Skin of body (tissue), 3 donors: ENCODE measurements at places on chromosomes 2 and 18.

GRCh38 chr2:166831930-166832329, 56.4 kb upstream of the XIRP2 start:
- no peak for DNase-seq

DNA sequence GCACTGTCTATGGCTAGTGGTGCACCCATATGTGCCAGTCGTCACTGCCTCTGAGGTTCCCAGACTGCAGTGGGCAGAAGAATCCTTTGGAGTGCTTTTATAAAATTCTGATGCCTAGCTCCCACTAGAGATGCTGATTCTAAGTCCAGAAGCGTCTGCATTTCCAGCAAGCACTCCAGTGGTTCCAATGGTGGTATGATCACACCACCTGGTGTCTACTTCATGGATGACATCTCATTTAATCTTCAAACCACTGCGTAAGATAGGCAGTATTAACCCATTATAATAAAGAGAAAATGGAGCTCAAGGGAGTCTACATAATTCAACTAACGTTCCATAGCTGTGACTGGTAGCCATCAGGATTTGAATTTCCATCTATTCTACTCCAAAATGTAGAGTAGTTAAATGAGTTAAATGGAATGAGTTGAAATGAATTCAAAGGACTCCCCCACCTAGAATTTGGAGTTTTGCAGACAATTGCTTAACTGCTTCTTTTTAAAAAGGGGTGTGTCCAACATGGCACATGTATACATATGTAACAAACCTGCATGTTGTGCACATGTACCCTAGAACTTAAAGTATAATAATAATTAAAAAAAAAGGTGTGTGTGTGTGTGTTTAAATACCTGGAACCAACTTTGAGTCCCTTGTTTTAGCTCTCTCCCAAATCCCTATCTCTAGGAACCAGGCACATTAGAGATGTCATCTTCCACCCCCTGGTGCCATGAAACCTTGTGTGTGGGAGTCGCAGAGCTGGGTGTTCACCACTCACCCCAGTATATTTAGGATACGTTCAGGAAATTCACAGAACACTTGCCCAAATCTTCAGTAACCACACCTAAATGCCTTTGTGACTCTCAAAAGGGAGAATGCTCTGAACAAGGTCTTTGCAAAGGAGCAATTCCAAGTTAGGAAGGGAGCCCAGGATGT, 14.1 kb downstream of the LAMA3 start:
- DNase-seq, result no peak

- DNase-seq, result no peak
Measured at GRCh38 chr2:142694282-142694681, 183.2 kb upstream of the KYNU start.

- peak; percentile 73 for DNase-seq
Measured at GRCh38 chr2:173434762-173435569, 80.3 kb downstream of the CDCA7 start.

GRCh38 chr2:181052523-181052891, 72.1 kb downstream of the UBE2E3 start:
- DNase-seq, result no peak

GRCh38 chr2:37698931-37699481, 27.6 kb upstream of the CDC42EP3 start:
- DNase-seq, result no peak

DNA sequence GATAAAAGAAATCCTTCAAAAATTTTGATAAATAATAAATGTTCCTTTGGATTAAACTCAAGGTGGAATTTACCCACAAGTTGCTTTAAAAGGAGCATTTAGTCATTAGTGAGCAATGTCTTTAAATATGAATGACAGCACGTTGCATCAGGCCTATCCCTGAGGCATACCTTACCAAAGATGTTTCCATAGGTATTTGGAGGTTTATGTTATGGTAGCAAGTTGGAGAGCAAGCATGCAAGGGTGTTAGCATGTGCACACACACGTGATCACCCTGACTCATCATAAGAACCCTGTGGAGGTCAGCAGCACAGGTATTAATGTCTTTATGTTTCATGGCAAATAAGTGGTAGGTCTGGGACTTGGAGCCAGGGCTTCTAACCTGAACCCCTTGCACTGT, 159.9 kb downstream of the ACTR3 start:
- no peak for DNase-seq

DNA sequence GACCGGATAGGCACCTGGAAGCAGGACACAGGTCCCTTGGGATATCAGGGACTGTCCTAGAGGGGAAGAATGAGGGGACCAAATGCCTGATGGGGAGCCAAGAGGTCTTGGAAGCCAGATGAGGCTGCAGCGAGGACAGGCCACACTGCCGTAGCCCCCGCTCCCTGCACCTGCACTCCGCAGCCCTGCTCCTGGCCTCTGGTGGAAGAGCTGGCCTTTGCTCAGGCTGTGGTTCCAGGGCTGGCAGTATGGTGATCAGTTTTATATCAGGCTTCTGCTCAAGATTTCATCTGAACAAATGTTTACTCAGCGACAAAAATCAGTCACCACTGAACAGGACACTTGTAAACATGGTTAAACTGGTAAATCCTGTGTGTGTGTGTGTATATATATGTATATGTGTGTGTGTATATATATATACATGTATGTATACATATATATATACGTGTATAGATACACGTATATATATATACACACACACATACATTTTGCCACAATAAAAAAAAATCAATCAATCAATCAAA, 52.5 kb upstream of the TAF1B start:
- no peak for DNase-seq

DNA sequence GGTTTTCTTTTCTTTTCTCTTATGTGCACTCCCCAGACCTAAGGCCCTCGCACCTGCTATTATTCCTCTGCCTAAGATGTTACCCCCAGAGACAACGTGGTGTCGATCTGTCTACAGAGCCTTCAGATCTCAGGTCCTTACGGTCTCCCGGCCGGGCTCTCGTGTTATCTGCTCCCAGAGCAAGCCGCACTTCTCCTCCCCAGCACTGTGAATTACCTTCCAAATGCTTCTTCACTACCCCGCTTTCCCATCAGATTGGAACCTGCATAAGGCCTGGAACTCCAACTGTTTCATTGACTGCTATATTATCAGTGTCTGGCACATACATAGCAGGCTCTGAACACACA, 71.2 kb upstream of the ODC1 start:
- no peak for DNase-seq

GRCh38 chr2:26033270-26033817, 540 bp upstream of the RAB10 start:
- peak; percentile 81 for DNase-seq

GRCh38 chr2:147100406-147101035, 744.3 kb upstream of the ACVR2A start:
- DNase-seq, result no peak

DNA sequence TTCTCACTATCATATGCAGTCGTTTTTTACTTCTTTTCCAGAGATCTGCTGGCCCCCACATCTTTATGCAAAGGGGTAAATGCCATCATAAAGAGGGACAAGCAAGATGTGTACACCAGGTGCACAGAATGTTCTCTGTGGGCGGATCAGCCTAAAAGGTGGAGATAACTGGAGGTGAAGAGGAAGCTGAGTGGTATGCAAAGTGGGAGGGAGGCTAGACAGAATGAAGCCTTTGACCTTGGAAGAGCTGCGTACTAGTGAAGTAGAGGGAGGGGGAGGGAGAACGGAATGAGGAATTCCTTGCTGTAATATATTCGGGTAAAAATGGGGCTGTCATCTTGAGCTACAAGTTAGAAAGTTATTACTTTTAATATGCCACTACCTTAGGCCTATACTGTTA, 287.5 kb upstream of the VRK2 start:
- no peak for DNase-seq

DNA sequence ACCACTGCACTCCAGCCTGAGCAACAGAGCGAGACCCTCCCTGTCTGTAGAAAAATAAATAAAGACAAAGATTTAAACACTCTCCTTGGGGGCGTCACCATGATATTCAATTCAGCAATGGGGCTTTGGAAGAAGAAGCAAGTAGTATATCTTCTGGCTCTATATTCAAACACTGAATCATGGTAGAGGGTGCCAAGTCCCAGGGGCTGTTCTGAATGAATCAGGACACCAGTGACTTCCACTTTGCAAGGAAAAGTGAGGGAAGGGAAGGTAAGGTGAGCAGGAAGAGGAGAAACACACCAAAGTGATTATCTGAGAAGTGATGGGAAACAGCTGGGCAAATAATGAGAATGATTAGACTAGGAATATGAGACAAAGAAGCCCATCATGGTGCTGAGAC, 80.5 kb downstream of the AAK1 start:
- no peak for DNase-seq

DNA sequence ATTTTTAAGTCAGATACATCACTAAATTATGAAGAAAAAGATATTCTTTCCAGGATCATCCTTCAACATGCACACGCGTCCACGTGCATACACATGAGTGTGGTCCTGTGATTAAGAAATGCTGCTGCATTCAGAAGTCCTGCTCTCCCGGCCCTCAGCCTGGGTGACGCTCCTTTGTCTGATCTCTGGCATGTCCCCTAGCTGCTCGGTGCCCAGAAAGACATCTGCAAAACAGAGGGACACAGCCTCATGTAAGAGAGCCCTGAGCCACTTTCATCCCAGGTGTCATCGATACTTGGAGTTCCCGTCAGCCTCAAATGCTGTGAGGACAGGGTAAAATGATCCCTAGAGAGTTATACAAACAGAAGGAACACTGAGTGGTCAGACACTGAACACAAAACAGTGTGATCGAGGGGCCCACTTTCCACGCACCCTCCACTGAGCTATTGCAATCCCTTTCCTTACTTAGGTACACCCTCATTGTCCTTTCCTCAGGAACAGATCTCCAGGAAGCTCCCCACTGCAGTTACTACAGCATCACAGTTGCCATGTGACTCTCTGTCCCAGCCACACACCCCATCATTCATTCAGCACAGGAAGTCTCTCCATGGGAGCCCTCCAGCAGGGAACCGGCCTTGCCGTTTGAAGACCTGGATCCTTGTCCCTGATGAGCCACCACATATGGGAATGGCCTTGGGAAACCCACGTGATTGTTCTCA, 32.1 kb downstream of the CRACDL start:
- DNase-seq, result no peak

GRCh38 chr2:45121236-45121927, 112.1 kb upstream of the SIX2 start:
- DNase-seq, result no peak

- DNase-seq, result peak; percentile 68
Measured at GRCh38 chr18:63253428-63254372, 65.9 kb downstream of the BCL2 start.

GRCh38 chr2:24576146-24576545, 85.1 kb downstream of the NCOA1 start:
- DNase-seq, result no peak

GRCh38 chr2:219218217-219218731, 484 bp downstream of the ABCB6 start:
- DNase-seq, result peak; percentile 61

- DNase-seq, result no peak
Measured at GRCh38 chr2:227340106-227340505, 15.1 kb downstream of the MFF start.

GRCh38 chr2:240207661-240208060, 67.2 kb upstream of the OTOS start:
- DNase-seq, result no peak

GRCh38 chr2:120253021-120253882, 600 bp downstream of the RALB start:
- DNase-seq, result peak; percentile 75

DNA sequence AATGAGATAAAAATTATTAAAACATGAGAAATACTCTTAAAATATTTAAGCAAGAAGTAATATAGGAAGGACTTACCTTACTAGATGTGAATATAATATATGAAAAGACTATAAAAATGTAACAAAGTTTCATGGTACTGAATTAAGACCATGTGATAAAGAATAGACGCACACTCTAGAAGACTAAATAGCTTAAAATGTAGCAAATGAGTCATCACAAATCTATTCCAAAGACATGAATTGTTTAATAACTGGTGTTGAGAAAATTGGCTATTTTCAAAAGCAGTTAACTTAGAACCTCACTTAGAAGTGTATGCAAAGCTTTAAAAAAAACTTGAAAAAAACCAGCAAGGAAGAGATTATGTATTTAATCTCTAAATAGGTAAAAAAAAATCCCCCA, 64.1 kb downstream of the POLE4 start:
- DNase-seq, result no peak

GRCh38 chr2:225462945-225463344, 63.4 kb downstream of the NYAP2 start:
- no peak for DNase-seq

DNA sequence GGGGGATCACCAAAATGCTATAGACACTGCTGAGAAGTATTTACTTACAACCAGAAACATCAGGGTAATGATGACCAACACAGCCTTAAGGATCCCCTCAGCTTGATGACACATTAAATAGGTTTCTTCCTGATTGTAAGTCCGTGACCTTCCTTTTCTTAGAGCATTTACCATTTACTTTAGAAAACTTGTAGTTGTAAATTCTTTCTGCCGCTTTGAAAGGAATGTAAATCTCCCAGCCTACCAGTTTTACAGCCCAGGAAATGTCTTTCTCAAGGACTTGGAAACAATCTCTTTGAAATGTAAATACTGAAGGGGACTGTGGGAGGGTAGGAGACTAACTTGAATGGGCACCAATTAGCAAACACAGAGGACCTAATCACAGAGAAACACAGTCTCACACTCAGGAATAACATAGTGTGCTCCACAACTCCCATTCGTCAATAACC, 278.6 kb downstream of the DSC3 start:
- no peak for DNase-seq

DNA sequence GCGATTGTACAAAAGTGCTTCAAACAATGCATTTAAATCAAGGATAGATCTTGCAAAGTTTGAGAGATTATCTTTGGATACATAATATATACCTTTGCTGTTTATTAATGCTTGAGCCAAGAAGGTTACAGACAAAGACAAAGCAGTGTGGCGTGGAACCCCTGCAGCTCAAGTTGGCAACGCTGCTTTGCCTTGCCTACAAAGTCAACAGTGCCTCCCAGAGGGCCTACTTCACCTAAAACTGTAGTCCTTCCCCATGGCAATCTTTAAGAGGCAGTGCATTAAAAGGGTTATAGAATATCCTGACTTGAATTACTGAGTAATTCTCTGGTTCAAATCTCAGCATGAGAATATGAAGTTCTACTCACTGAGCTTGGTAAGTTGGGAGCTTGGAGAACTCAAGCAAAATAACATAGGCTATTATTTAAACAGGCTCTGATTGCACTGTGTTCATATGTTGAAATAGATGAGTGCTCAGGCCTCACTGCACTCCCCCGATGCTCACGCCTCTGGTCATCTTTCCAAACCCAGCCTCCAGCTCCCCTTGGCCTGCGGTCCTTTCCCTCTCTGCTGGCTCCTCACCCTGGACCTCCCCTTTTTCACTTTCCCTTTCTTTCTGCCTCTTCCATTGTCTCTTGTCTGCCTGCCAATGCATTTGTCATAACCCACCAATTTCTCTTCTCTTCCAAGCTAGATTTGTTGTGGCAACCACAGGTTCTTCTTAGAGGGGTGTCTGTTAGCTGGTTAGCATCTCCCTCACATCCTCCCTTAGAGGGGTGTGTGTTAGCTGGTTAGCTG, 96.5 kb downstream of the MYT1L start:
- DNase-seq, result no peak

DNA sequence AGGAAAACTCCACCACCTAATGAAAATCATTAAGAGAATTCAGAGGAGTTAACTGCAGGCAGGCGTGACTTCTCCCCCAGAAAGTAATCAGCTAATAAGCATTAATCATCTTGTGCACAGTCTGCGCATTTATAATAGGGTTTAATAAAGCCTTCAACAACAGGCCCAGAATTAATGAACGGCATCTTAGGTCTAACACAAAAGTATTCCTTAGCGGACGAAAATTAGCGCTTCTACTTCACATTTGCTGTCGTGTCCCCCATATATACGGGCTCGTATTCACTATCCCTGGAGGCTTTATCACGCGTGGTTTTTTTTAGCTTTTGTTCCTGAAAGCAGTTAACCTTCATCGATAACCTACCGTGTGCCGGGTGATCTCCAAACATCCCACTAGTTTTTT, 1.8 kb downstream of the ATP8B1 start:
- DNase-seq, result no peak
